ENCODE measurements at places on chromosomes 4 and X.

DNA sequence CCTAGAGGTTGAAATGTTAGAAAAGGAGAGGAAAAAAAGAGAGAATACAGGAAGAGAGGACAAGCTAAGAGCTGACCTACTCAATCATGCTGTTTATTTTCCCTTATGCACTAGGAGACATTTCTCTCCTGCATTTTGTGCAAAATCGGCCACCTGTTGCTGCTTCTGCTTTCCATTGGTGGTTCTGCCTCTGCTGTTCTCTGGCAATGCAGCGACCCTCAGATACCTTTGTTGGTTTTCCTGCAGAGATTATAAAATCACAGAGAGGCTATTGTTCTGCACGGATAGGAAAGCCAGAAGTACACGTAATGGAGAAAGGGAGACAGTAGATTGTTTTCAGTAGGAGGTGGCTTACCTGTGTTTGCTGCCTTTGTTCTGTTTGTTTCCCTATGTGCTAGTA is 108.9 kb downstream of the UNC5C start:
- DNase-seq = no peak

DNA sequence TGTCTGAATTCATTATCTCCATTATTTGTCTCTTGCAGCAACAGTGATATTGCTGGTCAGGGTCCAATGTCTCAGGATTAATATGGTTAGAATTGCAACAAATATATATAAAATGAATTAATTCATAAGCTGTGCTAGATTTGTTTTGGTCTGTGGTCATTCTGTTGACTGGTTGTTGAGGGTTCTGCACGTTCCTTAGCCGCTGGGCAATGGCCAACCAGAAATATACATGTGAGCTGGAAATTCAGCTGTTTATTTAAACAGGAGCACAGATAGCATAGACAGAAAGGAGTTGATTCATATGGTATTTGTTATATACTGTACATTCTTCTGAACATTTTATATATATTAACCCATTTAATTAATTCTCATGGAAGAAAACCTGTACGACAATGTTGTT is 100.8 kb downstream of the RPA4 start:
- DNase-seq = no peak

DNA sequence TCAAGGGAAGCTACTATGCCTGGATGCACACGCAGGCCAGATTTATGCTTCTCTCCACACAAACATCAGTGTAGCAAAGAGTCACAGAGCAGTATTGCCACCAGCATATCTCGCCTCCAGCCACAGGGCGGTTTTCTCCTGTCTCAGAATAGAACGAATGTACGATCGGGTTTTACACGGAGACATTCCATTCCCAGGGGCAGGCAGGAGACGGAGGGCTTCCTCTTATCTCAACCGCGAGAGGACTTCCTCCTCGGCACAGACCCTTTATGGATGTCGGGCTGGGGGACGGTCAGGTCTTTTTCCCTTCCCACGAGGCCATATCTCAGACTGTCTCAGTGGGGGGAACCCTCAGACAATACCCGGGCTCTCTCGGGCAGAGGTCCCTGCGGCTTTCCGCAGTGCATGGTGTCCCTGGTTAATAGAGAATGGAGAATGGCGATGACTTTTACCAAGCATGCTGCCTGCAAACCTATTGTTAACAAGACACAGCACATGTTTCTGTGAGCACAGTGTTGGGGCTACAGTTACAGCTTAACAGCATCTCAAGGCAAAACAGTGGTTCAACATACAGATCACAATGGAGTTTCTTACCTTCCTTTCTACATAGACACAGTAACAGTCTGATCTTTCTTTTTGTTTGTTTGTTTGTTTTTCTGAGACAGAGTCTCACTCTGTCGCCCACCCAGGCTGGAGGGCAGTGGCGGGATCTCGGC is 24.1 kb downstream of the CSF2RA start:
- no peak for DNase-seq

DNA sequence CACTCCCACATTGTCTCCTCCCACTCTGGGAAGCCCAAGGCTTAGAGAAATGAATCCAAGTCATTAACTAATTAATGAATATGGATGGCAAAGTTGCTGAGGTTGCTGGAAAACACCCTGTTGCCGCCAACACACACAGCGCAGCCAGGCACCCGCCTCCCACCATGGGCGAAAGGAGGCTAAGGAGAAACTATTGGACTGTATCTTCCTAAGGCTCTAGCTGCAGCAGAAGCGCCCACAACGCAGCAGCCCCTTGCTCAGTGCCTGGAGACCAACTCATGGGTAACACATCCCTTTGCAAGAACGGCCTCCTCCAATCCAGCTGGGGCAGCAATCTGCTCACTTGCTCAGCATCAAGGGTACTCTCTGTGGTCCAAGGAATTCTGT is 34.2 kb downstream of the TSC22D3 start:
- no peak for DNase-seq

DNA sequence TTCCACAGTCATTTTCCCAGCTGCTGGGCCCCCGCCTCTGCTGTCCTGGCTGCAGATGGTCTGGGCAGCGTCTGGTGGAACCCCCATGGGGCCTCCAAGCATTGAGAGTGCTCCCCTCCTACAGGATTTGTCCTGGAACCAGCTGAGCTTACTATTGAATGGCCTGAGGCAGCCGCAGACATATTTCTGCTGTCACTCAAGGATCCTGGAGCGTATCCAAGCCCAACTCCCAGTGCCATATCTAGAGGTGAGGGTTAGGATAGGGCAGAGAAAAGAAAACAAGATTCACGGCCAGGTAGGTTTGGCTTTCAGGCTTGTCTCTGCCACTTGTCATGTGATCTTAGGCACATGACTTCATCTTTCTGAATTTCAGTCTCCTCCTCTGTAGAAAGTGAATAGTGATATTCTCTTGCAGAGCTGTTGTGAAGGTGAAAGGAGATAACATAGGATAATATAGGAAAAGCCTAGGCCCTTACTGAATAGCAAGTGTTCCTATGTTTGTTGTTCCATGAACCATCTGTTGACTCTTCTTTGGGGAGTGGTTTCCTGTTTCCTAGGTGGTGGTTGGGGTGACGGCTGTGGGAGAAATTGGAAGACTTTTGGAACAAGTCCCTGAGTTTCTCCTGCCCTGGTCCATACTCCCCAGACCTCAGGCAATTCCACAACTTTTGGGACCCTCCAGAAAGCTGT is 52.3 kb downstream of the SEPSECS start:
- no peak for DNase-seq

- no peak for DNase-seq
Measured at GRCh38 chrX:15973946-15974345, 119.3 kb upstream of the AP1S2 start.

DNA sequence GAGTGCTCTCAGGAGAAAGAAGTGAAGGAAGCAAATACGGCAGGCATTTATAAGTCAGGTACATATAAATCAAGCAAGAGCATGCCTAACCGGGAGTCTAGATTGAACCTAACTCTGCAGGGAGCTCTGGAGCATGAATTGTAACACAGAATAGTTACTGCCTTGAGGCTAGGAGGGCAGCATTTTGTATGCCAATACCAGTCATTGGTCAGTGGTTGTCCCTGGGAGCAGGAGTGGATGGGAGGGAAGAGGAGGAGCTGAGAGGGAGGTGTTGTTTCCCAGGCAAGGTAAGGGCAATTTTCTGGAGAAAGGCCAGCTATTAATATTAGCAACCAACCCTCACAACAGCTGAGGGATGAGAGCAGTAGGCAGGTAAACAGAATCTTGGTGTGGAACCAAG is 224.7 kb upstream of the DCAF8L1 start:
- DNase-seq = no peak

GRCh38 chrX:15301924-15302323 is 13.5 kb downstream of the ASB11 start:
- peak; percentile 6 for DNase-seq

GRCh38 chr4:112002248-112002661 is 143.0 kb upstream of the FAM241A start:
- DNase-seq = no peak

GRCh38 chrX:37685381-37686359 is at the start of gene XK:
Gene XK (plus strand): TSS chrX:37685791. CDS start chrX:37685962, 171 bp downstream.
- DNase-seq = peak; percentile 29

- no peak for DNase-seq
Measured at GRCh38 chrX:55149242-55149641, 60.4 kb downstream of the PAGE2 start.

GRCh38 chr4:86001591-86001990 is 358.3 kb downstream of the MAPK10 start:
- no peak for DNase-seq

DNA sequence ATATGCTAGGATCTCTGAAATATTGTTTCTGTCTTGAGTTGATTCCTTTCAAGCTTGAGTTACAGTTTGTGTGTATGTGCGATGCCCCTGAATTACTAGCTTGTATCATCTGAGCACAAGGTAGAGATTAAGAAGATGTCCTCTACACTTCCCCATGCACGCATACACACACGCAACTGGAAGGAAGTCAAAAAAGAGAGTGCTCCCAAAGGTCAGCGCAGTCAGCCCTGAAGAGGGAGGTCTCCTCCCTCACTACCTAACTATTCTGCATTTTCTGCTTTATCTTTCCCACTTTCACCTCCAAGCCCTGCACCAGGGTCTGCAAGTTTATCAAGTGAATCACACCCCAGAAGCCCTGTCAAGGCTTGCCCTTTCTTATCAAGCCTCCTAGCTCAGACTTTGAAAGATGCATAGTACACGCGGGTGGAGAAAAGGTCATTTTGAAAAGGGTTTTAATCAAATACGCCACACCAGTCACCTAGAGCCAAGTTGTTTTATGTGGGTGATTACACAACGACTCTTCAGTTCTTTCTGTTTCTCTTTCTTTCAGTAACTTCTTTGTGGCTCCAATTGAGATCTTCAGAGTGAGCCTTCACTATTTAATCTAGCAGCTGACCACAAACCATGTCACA is 127.7 kb downstream of the ASB9 start:
- no peak for DNase-seq

- peak; percentile 86 for DNase-seq
Measured at GRCh38 chr4:121950212-121950679, 1.6 kb downstream of the TRPC3 start.

GRCh38 chrX:316351-317325 is 2.0 kb downstream of the GTPBP6 start:
- DNase-seq = no peak

- DNase-seq = no peak
Measured at GRCh38 chrX:38811515-38812243, 10.4 kb downstream of the MID1IP1 start.

GRCh38 chr4:79996851-79997250 is 76.2 kb downstream of the ANTXR2 start:
- no peak for DNase-seq

DNA sequence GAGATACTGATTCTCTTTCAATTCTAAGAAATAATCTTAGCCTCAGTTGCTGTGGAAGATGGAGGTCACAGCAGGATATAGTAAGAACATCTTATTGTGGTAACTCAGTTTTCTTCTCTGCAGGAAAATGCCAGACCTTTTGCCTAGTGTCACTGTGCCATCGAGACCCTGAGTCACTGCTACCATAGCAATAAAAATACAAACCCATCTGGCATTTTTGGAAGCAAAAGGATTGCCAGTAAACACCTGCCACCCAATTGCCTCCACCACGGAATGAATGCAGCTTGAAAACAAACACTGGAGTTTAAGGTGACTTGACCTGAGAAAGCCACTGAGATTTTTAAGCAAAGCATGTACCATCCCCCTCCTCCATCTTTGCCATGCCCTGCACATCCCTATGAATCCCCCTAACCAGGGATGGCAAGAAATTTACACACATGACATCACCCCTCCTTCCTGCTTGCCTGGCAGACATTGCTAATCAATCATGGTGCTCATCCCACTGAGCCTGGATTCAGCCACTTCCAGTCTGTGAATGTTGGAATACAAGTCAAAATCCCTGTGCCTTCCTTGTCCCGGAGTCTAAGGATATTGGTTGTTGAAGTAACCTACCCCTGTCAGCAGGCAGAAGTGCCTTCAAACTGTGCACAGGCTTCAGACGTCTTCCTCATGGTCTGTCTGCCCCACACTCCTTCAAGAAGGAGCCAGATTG is 59.6 kb upstream of the MAMLD1 start:
- no peak for DNase-seq
